SK-N-SH (cell line): ENCODE measurements at places on chromosomes 16 and 17. TPM values are rescaled to one million over a fixed set of nuclear protein-coding genes. Genes with fewer than 3 reads are reported as not detected.
A peak's percentile ranks its signal among the peaks of the same experiment; 100 is the strongest.

DNA sequence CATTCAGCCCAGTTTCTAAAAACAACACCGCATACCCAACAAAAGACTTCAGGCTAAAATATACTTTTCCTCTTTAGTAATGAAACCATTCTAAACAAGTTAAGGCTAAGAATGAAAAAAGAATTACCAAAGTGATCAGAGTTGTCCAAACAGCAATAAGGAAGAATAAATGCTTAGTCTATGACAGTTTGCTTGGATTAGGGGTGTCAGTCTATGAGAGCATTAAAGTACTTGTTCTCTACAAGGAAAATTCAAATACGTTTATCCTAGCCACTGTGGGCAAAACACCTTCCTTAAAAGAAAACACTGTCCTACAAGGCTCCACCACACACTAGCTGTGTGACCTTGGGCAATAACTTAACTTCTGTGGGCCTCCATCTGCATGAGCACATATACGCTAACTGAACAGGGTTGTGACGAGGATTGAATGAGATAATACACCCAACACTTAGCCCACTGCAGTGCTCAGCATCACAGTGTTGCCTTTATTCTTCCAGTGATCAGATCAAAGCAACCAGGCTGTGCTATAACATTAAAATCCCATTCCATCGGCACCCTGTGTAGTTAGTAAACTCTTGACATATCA is 53.6 kb downstream of the TEX2 start:
- no peak for DNase-seq

- peak; percentile 58 for DNase-seq
Observed at GRCh38 chr17:7834542-7834956, 532 bp downstream of the KDM6B start.

Gene VASN
- polyA plus RNA-seq, result 11.4 and 37.4 TPM in 2 replicates

- no peak for DNase-seq
Observed at GRCh38 chr16:80299416-80299815, 241.4 kb upstream of the DYNLRB2 start.

- DNase-seq, result no peak
Observed at GRCh38 chr16:2977440-2977839, 2.8 kb downstream of the PKMYT1 start.

- DNase-seq, result no peak
Observed at GRCh38 chr16:87707097-87707496, 58.7 kb downstream of the KLHDC4 start.

- no peak for DNase-seq
Observed at GRCh38 chr16:30068333-30068732, 2.8 kb downstream of the ALDOA start.

- no peak for DNase-seq
Observed at GRCh38 chr16:12096157-12096777, 119.7 kb downstream of the SNX29 start.

DNA sequence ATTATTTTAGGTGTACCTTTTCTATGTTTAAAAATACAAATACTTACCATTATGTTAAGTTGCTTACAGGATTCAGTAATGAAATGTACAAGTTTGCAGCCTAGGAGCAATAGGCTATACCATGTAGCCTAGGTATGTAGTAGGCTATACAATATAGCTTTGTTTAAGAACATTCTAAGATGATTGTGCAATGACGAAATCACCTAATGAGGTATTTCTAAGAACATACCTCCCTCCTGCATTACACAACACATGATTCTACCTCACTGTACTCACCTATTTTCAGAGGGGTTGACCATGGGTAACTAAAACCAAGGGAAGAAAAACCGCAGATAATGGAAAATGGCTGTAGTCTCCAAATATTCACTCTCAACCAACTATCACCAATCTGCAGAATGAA is 35.3 kb upstream of the TBC1D3K start:
- DNase-seq, result no peak
